Smooth muscle cell of the brain vasculature (primary cell): ENCODE measurements at places on chromosomes 3 and 15.

- no peak for DNase-seq
Measured at GRCh38 chr15:57205996-57206395, 170.3 kb upstream of the CGNL1 start.

- no peak for DNase-seq
Measured at GRCh38 chr3:46370839-46371518, at the start of gene CCR5. Gene CCR5 (plus strand): TSS chr3:46370946. CDS start chr3:46372903, 1,957 bp downstream.

DNA sequence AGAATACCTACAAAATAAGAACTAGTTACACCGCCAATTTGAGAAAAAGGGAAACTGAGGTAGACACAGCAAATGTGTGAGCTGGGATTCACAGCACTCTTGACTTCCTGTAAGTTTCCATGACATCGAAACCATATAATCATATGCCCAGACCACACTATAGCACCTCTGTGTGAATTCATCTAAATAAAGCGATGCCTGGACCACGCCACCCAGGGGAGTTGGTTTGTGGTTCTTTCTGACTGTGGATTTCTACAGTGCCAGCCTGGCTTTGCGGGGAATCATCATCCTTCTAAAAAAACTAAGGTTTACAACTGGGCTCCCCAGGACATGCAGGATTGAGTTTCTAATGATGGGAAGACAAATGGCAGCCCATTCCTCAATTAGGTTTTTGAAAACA lies 23.5 kb upstream of the CA12 start:
- DNase-seq: no peak

- no peak for DNase-seq
Measured at GRCh38 chr3:63727233-63727632, 74.8 kb downstream of the SNTN start.

DNA sequence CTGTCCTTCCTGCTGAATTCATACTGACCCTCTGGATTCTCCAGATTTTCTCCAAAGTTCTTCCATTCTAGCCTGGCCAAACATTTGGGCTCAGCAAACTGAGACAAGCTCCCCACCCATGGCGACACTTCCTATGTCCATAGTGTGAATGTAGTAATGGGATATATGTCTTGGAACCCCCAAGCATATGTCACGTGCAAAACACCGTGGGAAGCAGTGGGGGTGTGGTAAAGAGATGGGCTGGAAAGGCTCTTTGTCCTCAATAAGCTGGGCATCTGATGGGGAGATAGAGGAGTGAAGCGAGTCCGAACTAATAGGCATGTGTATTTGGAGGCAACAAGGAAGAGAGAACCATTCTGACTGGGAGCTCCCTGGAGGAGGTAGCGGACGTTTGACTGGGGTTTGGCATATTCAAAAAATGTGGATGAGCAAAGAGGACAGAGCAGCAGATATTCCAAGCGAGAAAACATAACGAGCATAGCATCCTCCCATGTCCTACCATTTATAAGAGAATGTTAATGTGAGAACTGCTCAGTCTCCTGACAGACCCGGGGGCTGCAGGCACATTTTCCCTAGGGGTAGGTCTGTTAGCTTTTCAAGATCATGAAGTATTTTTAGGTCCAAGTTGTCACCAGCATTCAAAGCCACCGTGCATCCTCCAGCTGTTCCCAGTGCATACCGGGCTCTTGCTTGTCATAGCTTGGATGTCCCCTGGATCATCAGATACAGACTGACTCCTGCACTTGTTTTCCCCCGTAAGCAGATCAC lies 25.6 kb downstream of the TPM1 start:
- DNase-seq: no peak

DNA sequence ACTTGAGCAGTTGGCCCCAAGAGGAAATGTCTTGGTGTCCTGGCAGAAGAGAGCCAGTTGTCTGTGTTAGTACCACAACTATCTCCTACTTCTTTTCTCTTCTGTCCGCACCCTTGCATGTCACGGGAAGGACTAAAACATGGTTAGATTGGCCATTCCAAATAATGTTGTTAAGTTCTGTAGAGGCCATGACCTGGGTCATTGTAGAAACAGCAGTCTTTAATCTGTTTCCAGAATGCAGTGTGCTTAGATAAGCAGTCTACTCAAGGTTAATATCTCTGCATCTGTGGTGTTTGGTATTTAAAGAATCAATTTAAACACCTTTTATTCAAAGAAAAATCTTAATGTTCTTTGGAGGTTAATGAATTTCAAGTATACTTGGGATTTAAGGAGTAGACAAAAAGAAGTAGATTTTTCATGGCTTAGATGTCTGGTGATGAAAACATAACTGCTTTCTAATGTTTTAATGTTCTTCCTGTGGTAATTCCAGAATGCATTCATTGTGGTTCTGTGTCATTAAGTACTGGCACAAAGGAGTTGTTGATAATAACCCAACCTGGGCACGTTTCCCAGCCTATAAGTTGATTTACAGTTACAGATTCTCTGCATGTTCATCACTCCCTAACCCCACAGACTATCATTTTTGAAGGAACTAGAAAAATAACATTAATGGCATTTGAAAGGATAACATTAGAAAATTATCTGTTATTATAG lies 58.9 kb downstream of the TMEM108 start:
- no peak for DNase-seq

GRCh38 chr15:99006904-99007495 lies 592 bp downstream of the PGPEP1L start:
- DNase-seq: no peak

DNA sequence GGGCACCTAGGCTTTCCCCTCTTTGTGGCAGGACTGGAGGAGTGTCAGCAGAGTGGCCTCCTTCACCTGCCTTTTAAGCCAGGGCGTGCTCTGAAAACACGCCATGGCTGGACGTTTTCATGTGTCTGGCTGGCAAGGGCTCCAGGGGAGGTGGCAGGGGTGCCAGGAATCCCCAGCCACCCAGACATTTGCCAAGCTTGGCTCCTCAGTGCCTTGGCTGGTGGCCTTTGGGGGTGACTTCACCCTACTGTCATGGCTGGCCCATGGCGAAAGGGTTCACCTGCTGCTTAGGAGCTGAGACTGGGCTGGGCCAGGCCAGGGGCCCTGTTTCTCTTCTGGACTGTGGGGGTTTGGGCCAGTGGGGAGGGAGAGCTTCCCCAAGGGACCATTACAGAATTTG lies 17.6 kb downstream of the KLF13 start:
- no peak for DNase-seq
